ENCODE measurements at places on chromosomes 16 and 17.

DNA sequence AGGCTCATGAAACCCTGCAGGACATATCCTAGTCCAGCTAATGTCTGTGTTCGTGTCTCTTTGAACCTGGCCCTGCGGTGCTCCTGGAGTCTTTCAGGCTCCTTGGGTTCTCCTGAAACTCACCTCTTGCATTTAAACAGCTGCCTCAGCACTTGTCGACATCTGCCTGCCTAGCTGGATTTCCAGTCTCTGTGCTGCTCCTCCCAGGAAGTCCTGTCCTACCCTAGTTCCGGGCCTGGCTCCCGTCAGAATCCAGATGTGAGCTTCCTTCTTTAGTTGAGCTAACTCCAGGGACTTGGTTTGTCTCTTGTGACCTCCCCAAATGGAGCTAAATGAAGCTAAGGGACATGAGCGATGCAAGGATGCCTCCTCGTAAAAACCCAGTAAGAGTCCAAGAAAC is 155.2 kb upstream of the PIRT start:
- DNase-seq = no peak

GRCh38 chr16:27347930-27348685 is 34.3 kb downstream of the IL4R start:
- DNase-seq = no peak

GRCh38 chr16:66844342-66845079 is at the start of gene CA7:
CA7 (plus strand) TSS chr16:66844414; CDS start chr16:66844488, 74 bp downstream.
- DNase-seq = no peak

DNA sequence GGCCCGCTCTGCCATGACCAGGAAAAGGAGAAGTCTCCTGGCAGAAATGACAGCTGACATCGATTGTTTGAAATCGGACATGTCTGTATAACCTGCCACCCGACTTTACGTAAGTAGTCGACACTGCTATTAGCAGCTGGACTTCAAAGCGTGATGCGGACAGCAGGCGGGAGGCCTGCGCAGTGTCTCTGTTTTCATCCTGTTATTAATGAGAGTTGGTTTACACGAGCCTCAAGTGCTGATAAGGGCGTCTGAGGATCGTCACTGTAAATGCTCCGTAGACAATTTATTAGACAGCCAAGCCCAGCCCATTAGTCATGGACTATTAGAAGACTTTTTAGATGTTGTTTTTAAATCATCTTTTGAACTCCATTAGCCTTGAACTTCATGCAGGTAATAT is 328.3 kb downstream of the FOXL1 start:
- DNase-seq = no peak

- no peak for DNase-seq
These were observed 150.2 kb downstream of the TANC2 start for GRCh38 chr17:63116228-63116627.

DNA sequence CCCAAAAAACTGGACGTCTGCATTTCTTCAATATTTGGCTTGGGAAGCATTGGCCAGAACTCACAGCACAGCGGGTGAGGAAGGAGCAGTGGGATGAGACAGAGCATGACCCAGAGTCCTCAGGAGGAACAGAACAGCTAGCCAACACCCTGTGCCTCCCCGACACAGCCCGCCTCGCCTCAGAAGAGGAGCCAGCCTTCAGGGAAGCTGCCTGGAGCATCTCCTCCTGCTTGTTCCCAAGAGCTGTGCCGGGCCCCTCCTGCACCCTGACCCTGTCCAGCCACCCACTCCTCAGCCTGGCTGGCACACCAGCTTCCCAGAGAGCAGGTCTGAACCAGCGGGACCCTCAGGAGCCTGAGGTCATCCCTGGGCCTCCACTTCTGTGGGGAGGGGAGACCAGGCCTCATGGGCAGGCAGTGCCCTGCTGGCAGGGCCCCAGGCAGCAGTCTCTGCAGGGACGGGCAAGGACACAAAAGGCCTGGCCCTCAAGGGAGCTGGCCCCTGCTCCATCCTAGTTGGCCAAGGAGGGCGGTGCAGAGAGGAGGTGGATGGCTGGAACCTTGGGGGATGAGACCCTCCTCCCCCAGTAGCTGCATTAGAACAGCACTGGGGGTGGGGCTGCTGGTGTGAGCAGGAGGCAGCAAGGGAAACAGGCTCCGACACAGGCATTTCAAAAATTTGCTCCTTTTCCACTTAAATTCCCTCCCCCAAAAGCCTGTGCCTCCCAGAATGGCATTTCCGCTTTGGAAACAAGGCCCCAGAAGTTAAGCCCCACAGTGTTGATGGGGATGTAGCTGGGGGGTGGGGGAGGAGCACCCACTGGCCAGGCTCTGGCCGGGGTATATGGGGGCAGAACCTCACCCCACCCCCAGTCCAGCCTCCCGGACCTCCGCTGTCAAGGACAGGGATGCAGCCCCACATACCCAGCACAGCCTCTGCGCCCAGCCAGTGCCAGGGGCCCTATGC is 1.8 kb upstream of the BCAR1 start:
- no peak for DNase-seq

DNA sequence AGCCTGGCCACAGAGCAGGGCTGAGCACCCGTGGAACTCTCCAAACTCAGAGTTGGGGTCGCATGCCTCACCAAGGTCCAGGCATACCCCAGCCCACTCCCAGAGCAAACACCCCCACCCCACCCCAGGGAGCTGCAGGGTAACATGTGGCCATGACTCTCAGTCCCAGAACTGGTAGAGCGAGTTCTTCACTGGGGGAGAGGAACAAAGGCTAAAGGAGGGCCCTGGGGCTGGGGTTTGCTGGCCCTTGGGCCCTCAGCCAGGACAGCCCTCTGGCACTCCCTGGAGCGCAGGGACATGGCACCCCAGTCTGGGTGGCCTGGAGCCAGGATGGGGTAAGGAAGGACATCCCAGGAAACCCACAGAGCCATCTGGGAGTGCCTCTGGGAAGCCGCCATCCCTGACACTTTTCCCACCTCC is 4.2 kb downstream of the HID1 start:
- no peak for DNase-seq

GRCh38 chr16:13902052-13902451 is 17.9 kb upstream of the ERCC4 start:
- no peak for DNase-seq

DNA sequence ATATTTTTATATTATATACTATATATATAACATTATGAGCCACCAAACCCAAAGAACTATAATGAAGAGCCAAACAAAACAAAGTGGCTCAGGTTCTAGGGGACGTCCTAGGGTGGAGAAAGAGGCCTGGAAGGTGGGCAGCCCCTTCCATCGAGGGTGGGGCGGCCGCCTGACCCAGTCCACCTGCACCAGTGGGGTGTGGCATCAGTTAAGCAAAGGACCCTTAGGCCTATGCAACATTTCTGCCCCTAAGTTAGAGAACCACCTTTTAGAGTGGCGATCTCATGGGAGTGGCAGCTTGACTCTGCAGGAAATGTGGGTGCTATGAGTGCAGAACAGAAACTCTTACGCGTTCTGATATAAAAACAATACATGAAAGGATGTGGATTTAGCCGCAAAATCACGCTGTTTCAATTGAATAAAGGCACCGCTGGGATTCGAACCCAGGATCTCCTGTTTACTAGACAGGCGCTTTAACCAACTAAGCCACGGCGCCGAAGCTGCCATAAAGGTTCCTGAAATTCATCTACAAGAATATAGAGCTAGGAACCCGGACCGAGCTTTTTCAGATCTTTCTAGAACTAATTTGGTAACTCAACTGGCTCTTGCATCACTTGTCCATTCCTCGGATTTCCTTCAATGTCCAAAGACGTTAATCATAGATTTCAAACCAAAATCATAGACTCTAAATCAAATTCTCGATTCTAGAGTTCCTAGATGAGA is 15.6 kb upstream of the AURKB start:
- no peak for DNase-seq

DNA sequence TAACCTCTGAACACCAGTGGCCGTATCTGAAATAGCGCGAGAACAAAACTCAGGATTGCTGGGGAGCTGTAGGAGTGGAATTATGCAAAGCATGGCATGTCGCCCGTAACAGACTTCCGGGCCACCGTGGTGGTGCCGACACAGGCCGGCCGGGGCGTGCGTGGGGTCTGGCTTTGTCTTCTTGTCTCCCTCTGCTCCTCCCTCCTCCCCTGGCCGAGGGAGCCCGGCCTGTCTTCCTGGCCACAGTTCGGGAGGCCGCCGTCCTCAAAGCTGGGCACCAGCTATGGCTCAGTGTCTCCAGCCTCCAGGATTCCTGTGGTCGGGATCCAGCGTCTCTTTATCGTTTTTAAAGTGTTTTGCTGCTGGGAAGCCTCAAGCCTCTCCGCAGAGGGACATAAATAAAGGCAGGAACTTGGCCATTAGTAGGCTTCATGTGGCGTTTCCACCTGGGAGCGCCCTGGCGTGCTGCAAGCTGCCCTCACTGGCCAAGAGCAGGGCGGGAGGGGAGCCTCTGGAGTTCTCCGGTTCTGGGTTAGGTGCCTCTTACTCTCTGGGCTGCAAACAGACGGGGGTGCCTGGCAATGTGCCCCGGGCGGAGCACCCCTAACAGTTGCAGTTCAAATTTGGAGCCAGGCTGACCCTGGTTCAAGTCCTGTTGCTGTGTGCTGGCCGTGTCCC is 22.0 kb upstream of the NPTX1 start:
- no peak for DNase-seq

GRCh38 chr16:31085873-31086628 is 2.7 kb downstream of the PRSS53 start:
- DNase-seq = no peak

- no peak for DNase-seq
These were observed 47.2 kb downstream of the OTOA start for GRCh38 chr16:21710938-21711337.

DNA sequence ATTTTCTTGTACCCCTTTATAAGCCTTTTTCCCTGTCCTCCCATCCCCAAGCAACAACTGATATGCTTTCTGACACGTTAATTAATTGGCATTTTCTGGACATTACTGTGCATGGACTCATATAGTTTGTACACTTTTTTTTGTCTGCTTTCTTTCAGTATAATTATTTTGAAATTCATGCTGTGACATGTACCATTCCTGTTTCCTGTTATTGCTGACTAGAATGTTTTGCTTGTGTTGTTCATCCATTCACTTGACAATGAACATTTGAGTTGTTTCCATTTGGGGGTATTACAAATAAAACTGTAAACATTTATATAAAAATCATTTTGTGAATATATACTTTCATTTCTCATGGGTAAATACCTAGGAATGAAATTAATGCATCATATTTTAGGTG is 50.6 kb downstream of the RBBP6 start:
- no peak for DNase-seq

DNA sequence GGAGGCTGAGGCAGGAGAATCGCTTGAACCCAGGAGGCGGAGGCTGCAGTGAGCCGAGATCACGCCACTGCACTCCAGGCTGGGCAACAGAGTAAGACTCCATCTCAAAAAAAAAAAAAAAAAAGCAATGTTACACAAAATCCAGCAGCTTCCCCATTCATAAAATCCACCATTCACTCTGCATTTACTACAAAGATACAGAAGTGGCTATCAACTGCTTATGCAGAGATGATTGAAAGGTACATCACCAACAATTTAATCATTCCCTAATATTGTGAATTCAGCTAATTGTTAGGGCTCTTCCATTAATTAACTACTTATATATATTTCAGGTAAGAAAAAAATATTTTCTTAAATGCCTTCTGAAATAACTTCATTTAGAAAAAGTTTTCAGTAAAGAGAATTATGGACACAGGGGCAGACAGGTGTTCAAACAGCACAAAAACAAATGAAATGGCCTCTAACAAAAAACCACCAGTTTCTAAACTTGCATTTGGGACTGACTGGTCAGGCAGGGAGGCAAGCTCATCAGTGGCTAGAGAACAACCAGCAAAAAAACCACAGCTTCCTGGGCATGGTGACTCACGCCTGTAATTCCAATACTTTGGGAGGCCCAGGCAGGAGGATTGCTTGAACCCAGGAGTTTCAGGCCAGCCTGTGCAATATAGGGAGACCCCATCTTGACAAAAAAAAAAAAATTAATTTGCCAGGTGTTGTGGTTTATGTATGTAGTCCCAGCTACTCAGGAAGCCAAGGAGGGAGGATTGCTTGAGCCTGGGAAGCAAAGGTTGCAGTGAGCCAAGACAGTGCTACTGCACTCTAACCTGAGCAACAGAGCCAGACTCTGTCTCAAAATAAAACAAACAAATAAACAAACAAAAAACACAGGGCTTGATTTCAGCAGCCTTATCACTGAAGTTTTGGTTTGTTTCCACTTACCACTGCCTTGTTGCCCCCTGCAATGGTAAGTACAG is 26.3 kb downstream of the ERN1 start:
- peak; percentile 10 for DNase-seq

DNA sequence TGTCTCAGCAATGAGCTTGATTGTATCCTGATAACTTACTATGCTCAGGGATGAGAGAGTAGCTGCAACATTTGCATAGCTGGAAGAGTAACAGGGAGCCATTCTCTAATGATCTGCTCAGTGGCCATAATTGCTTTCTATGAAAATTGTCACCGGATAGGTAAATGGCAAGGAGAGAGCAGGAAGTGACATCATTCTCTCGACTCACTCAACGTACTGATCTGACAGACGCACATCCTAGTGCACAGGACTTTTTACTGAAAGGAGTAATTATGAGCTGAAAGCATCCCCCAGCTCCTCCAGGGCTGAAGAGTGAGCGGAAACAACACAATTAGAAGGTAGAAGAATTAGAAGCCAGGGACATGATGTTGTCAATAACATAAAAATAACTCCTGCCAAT is 71.8 kb downstream of the IRX5 start:
- DNase-seq = no peak

DNA sequence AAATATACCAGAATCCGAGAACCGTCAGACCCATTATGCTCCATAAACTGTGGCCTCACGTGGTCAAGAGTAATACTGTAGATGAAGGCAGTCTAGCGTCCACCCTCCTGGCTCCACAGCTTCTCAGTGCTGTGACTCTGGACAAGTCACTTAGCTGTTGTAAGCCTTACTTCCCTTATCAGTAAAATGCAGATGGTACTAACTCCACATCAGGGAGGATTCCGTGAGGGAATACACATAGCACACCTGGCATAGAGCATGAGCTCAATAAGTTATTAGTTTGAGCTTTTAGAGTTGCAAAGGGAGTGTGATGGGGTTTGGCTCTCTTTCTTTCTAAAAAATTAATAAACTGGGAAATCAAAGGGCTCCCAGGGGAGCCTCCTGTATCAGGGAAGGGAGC is 49.9 kb downstream of the CDYL2 start:
- DNase-seq = no peak

GRCh38 chr16:84356591-84357116 is 11.7 kb upstream of the ATP2C2 start:
- DNase-seq = no peak

DNA sequence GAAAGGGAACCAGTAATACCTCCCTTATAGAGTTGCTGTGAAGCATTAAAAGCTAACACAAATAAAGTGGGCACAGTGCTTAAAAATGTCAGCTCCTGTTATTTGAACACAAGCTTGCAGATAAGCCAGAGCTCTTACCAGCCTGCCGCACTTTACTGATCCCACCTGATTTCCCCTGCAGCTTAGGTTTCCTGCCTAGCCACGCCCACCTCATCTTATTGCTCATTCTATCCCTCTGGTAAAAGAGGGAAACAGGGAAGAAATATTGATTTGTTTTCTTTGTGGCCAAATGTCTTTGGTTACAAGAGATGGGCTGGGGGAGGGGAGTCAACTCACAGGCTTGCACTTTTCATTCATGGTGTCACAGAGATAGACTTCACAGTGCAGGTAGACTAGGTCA is 9.6 kb upstream of the GP2 start:
- no peak for DNase-seq
